ENCODE measurements at places on chromosomes 13 and 19.

DNA sequence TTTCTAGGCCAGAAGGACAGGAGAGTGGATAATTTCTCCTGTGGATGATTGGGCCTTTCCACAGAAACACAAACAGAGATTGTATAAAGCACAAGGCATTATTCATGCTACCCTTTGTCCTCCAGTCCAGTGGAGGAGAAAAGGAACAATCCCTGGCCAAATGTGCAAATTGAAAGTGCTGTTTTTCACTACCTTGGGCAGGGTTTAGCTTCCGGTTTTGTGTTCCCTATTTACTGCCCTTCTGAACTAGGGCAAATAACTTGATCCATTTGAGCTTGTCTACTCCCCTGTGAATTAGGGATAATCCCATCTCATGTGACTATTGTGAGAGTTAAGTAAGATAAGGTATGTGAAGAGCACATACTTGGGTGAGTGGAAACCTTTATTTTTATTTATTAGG, 13.3 kb downstream of the PDX1 start:
- H3K4me3 ChIP-seq: no peak overlapping the region
- no peaks in the 10 kb centered on the region for H3K36me3 ChIP-seq
- no peak for DNase-seq
- H3K27ac ChIP-seq: no peak overlapping the region
- H3K27me3 ChIP-seq: no peaks in the 10 kb centered on the region

DNA sequence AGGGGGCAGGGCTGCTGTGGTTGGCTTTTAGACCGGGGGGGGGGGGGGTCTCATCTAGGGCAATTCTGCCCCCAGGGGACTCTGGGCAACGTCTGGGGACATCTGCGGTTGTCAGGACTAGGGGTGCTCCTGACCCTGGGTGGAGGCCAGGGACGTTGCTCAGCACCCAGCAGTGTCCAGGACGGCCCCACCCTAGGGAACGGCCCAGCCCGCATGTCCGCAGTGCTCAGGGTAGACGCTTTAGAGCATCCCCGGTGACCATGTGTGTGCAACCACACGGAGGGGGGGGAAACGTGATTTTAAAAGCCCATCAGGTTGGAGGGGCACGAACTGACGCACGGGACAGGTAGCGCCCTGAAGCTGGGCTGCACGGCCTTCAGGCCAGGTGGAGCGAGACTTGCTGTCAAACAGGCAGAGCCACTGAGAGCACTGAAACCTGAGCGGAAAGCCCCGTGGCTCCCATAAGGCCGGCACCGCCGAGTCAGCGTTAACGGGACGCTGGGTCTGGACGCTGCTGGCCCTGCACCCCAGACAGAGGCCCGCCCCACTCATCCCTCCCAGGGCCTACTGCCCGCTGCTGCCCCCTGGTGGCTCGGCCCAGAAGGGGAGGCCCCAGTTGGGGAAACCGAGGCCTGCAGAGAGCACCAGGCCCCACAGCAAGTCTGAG, 8.3 kb downstream of the CACTIN start:
- H3K4me1 ChIP-seq: no peaks in the 10 kb centered on the region
- H3K27ac ChIP-seq: no peak overlapping the region
- no peak overlapping the region for H3K4me3 ChIP-seq
- 0 out of 3 replicates have a peak, but pooled peaks cover 5% of the 10 kb centered on the region for H3K36me3 ChIP-seq
- no peaks in the 10 kb centered on the region for H3K27me3 ChIP-seq

- peaks cover 26% of the 10 kb centered on the region for H3K4me1 ChIP-seq
- no peaks in the 10 kb centered on the region for H3K27me3 ChIP-seq
- DNase-seq: no peak
- no peak overlapping the region for H3K4me3 ChIP-seq
- H3K27ac ChIP-seq: no peak overlapping the region
- peaks cover 3% of the 10 kb centered on the region for H3K36me3 ChIP-seq
Measured at GRCh38 chr19:13066933-13067807, 35.5 kb downstream of the LYL1 start.

- H3K4me3 ChIP-seq: no peak overlapping the region
- H3K27ac ChIP-seq: no peak overlapping the region
- H3K27me3 ChIP-seq: no peaks in the 10 kb centered on the region
- H3K4me1 ChIP-seq: peaks cover 7% of the 10 kb centered on the region
Measured at GRCh38 chr13:79745081-79745480, 264.1 kb downstream of the NDFIP2 start.

DNA sequence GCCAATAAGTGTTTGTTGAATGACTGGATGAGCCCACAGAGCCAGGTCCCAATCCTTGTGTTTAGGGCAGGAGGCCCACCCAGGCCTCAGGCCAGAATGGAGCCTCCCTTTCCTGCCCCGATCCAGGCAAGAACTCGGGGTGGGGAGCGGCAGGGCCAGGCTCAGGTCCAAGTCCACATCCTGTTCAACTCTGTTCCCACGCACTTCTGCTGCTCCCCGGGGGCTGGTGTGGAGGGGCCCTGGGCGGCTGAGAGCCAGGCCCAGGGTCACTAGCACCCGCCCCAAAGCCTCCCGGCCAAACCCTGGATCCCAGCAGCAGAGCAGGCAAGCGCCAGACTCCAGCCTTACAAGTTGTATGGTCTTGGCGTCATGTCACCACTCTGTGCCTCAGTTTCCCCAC, 8.0 kb downstream of the ANGPTL8 start:
- H3K4me3 ChIP-seq: no peak overlapping the region
- H3K36me3 ChIP-seq: peaks cover 24% of the 10 kb centered on the region
- peaks cover 14% of the 10 kb centered on the region for H3K4me1 ChIP-seq
- no peak for DNase-seq

- no peaks in the 10 kb centered on the region for H3K4me1 ChIP-seq
- H3K36me3 ChIP-seq: no peaks in the 10 kb centered on the region
- no peak overlapping the region for H3K27ac ChIP-seq
- H3K27me3 ChIP-seq: peaks cover 37% of the 10 kb centered on the region
Measured at GRCh38 chr19:1786668-1787067, 25.4 kb downstream of the ATP8B3 start.

- peaks cover 13% of the 10 kb centered on the region for H3K27me3 ChIP-seq
- H3K4me3 ChIP-seq: no peak overlapping the region
- H3K4me1 ChIP-seq: peaks cover 1% of the 10 kb centered on the region
- no peak overlapping the region for H3K27ac ChIP-seq
Measured at GRCh38 chr19:9996541-9996940, 13.8 kb downstream of the COL5A3 start.

- DNase-seq: peak; percentile 94
- no peaks in the 10 kb centered on the region for H3K4me1 ChIP-seq
- H3K4me3 ChIP-seq: peak within 1 kb of the TSS; percentile 76
- peak within 1 kb of the TSS; percentile 82 for H3K27ac ChIP-seq
Measured at GRCh38 chr19:20565321-20566018, at the start of gene ZNF737. Gene ZNF737, minus strand, starts transcription at chr19:20565781. Its CDS starts 141 bp downstream, at chr19:20565640.

DNA sequence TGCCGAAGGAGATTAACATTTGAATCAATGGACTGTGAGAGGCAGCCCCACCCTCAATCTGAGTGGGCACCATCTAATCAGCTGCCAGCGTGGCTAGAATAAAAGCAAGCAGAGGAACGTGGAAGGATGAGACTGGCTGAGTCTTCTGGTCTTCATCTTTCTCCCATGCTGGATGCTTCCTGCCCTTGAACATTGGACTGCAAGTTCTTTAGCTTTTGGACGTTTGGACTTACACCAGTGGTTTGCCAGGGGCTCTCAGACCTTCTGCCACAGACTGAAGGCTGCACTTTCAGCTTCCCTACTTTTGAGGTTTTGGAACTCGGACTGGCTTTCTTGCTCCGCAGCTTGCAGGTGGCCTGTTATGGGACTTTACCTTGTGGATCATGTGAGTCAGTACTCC, 14.7 kb downstream of the NHLRC3 start:
- H3K36me3 ChIP-seq: no peaks in the 10 kb centered on the region
- H3K27me3 ChIP-seq: no peaks in the 10 kb centered on the region
- no peak overlapping the region for H3K27ac ChIP-seq
- no peak for DNase-seq

DNA sequence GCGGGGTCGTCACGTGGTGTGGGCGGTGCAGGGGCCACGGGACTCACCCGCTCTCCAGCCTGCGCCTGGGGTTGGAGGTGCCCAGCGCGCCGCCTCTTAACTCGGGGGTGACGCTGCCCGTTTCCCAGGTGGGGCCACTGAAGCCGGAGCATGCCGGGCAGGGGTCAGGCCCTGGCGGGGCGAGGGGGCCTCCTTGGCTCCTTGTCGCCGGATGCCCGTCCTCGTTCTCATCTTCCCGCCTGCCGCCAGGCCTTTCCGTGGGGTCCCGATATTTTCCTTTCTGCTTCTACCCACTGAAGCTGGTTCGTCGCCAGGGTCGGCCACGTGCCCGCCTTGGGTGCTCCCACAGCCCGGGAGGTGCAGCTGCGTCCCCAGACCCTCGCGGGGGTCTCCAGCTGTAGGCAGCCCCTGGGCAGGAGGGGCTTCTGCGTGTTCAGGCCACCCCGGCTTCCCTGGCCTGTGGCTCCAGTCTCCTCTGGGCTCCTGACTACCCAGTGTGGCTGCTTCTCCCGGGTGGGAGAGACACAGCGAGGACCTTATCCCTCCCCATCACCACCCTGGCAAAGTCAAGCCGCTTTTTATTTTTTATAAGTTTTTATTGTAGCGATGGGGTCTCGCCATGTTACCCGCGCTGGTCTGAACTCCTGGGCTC, 772 bp downstream of the FAM174C start:
- H3K4me1 ChIP-seq: peaks cover 51% of the 10 kb centered on the region
- peak overlapping the region; percentile 85 for H3K4me3 ChIP-seq
- H3K36me3 ChIP-seq: peaks cover 49% of the 10 kb centered on the region
- no peak for DNase-seq
- peak overlapping the region; percentile 100 for H3K27ac ChIP-seq

GRCh38 chr19:6958791-6959190, 62.4 kb downstream of the MBD3L2B start:
- H3K27me3 ChIP-seq: no peaks in the 10 kb centered on the region
- H3K4me1 ChIP-seq: no peaks in the 10 kb centered on the region
- H3K36me3 ChIP-seq: no peaks in the 10 kb centered on the region
- no peak for DNase-seq
- no peak overlapping the region for H3K27ac ChIP-seq
- no peak overlapping the region for H3K4me3 ChIP-seq

GRCh38 chr19:32469795-32470194, 64.2 kb downstream of the DPY19L3 start:
- H3K36me3 ChIP-seq: peaks cover 26% of the 10 kb centered on the region
- no peak overlapping the region for H3K27ac ChIP-seq
- no peak overlapping the region for H3K4me3 ChIP-seq
- H3K27me3 ChIP-seq: no peaks in the 10 kb centered on the region
- DNase-seq: no peak

DNA sequence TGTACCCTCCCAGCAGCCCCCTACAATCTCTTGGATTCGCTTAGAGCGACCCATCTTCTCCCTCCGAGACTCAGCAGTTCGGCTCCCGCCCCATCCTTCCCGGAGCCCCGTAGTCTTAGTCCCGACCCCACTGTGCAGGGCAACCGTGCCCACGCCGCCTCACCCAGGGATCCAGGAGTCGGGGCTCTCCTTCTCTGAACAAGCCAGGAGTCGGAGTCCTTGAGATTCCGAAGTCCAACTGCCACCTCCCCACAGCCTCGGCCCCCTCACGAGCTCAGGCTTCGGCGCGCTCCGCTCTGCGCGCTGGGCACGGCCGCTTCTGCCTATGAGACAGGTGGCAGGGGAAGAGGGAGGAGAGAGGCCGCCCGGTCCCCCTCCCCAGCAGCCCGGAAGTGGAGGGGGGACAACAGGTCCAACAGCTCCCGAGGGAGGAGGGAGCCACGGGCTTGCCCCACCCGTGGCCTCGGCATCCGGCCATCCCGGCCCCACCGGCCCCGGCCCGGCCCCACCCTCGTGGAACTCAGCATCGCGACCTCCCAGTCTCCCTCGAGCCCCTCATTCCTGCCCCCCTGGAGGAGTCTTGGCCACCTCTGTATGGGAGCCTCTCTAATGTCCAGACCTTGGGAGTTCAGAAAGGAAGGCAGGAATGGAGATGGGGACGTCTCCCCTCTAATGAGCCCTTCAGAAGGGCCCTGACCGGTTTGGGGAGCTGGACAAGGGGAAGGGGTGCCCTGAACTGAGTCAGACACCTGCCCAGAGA, at the start of gene PHLDB3:
Gene PHLDB3, minus strand, starts transcription at position 321 of the 760 bp plus-strand sequence. CDS start 628 bp downstream, outside the sequence.
- peak; percentile 38 for DNase-seq
- H3K4me3 ChIP-seq: peak within 1 kb of the TSS; percentile 86
- 0 out of 3 replicates have a peak, but pooled peaks cover 4% of the 10 kb centered on the region for H3K36me3 ChIP-seq
- peaks cover 42% of the 10 kb centered on the region for H3K4me1 ChIP-seq
- H3K27me3 ChIP-seq: no peaks in the 10 kb centered on the region
- peak within 1 kb of the TSS; percentile 79 for H3K27ac ChIP-seq

DNA sequence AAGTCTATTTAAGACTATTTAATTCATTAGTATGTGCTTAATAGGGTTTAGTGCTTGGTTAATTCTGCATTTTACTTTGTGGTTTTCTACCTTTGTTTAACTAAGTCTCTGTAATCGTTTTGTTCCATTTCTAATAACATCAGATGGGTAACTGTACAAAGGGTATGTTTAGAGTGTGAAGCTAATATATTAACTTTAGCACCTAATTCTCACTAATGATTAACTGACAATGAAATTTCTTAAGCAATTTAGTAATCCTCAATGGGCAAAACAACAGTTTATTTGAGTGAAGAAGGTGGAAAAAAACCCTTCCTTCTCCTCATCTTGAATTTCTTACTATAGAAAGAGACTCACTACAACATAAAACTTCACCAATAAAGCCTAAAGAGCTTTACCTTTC, 448.1 kb upstream of the MIR17HG start:
- no peak overlapping the region for H3K27ac ChIP-seq
- no peak for DNase-seq
- no peak overlapping the region for H3K4me3 ChIP-seq

DNA sequence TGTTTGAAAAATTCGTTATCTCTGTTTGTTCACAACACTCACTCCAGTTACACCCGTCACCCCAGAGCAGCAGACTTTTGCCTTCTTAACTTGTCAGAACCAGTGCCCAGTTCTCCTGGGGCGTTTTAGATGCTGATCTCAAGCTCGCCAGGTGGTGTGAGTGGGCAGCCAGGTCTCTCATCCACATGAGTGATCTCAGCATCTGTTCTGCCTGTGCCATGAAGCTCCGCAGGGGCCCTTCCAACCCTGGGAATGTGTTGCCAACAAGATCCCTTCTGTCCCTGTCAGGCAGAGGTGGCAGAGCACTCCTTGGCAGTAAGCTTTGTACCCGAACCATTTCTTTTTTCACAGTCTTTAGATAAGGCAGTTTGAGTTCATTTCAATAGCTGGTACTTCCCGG, 896.5 kb downstream of the UQCRFS1 start:
- no peak overlapping the region for H3K27ac ChIP-seq
- no peak overlapping the region for H3K4me3 ChIP-seq
- H3K27me3 ChIP-seq: no peaks in the 10 kb centered on the region
- H3K36me3 ChIP-seq: no peaks in the 10 kb centered on the region

DNA sequence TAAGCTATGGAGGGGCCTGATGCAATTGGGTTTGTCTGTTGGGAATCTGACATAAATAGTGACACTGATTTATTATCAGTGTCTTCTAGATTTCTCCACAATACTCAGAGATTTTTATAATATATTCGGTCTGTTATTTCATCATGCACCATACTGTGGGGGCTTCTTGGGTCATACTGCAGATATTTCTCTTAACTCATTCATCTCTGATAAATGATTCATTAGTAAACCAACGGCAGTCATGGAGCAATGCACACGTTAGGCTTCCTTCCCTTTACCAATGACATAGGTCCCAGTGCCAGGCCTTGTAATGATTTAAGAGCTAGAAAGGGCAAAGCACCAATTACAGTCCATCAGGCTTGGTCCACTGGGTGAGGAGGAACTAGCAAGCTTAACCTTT, 53.6 kb downstream of the FAM216B start:
- H3K36me3 ChIP-seq: no peaks in the 10 kb centered on the region
- no peak for DNase-seq
- H3K27ac ChIP-seq: no peak overlapping the region
- no peaks in the 10 kb centered on the region for H3K27me3 ChIP-seq
